ENCODE measurements at places on chromosomes 13 and 19.

GRCh38 chr19:45070214-45070613, 6.1 kb downstream of the ZNF296 start:
- no peak for DNase-seq

DNA sequence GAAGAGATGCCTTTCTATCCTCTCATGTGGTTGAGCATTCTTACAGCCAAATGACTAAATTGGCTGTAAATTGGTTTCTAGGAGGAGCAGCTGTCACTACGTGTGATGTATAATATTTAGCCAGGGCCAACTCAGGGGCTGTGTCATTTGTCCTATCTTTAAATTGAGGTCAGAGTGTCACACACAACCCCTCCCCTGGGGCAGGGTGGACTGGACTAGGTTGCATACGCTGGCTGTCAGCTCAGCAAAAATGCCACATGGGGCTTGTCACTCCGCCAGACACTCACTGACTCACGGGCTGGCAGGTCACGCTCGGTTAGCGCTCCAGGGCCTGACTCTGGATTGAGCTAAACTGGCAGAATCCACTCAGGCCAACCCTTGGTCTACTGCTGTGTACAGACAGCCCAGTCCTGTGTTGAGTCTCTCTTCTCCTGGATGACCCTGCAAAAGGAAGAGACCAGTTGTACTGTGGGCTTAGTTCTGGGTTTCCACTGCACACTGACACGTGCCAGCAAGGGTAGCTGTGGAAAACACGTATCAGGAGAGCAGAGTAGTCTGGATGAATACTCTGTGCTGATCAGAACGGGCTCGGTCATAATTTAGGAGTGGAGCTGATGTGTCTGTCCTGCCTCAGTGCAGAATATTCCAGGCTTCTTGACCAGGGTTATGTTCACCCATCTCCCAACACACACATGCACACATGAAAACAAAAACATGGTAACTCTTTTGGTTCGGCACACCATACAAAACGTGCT, 29.1 kb downstream of the SHISA2 start:
- peak; percentile 85 for DNase-seq

GRCh38 chr13:109397285-109397684, 389.1 kb downstream of the IRS2 start:
- no peak for DNase-seq

GRCh38 chr13:55673910-55674309, 1466.8 kb upstream of the PRR20A start:
- DNase-seq = no peak

- DNase-seq = no peak
Observed at GRCh38 chr19:34082289-34083077, 89.8 kb upstream of the LSM14A start.

GRCh38 chr13:31755803-31756212, 16.5 kb downstream of the RXFP2 start:
- DNase-seq = no peak

DNA sequence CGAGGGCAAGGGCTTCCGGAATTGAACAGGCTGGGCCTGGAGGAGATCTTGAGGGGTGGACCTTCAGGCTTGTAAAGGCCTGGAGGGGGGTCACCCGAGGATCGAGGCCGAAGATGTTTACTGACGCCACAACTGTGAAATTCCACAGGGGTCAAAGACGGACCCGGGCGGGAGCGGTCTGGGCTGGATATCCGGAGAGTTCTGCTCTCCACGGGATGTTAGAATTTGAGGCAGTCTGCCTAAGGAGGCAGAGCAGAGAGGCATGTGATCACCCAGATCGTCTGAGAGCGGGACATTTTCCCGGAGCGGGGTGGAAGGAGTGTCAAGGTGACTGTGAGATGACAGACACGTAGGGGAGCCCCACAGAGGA, 13.2 kb downstream of the KLHL26 start:
- no peak for DNase-seq

DNA sequence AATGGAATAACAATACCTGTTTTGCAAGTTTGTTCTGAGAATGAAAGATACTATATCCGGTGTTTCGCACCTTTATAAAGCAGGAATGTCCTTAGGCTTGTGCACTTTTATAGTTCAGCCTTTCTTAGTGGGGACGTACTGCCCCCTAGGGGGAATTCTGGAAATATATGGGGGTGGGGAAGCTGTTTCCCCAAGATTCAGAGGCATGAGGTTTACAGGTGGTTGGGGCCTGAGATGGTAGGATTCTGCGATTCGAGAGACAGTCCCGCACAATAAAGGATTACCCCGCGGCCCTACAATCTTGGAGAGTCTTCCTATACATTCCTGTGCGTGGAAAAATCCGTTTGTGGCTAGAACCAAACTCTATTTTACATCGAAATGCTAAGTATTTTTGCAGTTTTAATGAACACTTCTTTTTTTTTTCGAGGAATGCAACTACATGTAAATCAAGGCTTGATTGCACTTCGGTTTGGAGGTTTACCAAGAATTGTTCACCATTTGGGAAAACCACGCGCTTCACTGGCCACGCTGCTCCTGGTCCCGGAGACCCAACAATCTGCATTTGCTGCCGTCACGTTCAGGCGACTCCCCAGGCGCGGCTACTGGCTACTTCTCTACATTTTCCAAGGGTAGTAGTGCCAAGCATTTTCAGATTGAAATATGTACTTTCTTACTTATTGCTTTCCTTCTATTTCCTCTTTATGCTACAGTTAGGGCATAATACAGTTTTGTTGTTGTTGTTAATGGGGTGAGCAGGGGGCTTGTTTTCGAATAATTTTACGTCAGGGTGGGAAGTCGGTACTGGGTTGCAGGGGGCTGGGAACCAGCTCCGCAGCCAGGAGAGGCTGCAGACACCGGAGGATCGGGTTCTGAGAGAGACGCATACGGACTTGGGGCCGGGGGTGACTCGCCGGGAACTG, 830 bp downstream of the NEK5 start:
- peak; percentile 68 for DNase-seq

DNA sequence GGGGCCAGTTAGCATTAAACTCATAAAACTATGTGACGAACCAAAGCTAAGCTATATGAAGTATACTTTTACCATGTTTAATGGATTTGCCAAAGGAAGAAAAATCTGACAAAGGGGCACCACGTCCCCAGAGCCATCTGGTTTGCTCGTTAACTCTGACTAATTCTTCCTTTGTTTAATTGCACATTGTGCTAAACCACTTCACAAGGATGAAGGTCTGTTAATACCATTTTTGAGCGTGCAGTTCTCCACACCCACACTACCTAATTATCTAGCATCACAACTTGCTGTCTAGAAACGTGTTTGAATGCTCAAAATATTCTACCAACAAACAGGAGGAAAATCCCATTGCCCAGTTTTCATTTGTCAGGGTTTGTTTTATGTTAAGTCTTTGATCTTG, 74.8 kb downstream of the COL4A1 start:
- no peak for DNase-seq

DNA sequence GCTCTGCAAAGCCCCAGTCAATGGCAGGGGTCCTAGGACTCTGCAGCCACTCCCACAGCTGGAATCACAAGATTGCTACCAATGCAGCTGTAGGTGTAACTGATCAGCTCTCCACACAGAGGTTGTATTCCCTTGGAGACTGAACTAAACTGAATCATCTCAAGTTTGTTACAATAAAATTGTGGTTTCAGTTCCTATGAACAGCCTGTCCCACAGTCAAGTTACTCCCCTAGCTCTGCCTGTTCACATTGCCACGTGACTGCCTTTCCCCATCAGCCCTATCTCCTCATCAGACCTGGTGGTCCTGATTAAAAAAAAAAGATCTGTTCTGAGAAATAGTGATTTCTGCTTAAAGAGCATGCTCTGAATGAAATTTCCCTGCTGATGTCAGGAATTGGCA, 287.9 kb upstream of the NBEA start:
- DNase-seq = no peak

DNA sequence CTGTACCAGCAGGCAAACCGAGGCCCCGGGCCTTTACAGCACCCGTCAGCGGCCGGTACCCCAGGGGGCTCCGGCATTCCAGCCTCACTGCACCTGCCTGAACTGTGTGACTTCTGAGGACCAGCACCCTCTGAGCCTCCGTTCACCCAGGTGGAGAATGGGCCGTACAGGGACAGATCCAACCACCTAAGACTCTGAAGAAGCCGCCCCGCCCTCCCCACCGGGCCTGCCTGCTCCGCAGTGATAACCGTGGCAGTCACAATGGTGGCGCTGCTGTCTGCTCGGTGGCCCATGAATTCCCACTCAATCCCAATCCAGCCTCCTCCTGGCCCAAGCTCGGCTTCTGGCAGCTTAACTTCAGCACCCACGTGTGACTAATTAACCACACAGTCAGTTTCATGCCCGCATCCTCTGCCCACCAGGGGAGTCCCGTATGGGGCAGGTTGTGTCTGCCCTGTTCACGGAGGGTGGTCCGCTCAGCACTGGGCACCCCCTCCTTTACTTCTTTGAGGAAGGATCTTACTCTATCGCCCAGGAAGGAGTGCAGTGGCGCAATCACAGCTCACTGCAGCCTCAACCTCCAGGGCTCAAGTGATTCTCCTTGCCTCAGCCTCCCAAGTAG, 3.4 kb downstream of the TCF3 start:
- no peak for DNase-seq

GRCh38 chr13:94661406-94661805, 50.9 kb downstream of the SOX21 start:
- DNase-seq = no peak

DNA sequence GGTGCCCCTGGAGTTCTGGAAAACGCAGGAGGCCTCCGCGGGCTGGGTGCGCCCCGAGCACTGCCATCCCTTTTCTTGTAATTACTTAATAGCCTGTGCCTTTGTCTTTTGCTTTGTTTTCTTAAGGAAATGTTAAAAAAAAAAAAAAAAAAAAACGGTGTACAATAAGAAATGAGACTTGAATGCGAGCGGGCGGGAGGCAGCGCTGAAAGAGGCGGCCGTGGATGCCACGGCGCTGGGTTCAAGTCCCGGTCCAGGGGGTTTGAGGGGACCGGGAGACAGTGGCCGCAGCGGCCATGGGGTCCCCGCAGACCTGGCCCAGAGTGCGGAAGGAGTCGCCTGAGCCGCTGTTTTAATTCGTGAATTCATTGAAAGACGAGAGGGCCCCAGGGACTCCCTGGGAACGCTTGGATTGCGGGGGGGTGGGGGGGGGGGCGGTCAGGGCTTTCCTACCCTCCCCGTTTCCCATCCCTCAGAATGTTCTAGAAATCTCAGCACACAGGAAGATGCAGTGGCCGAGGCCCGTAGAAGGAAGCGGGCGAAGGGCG, 349.2 kb upstream of the ARGLU1 start:
- DNase-seq = no peak

- DNase-seq = no peak
Observed at GRCh38 chr13:60957816-60958215, 457.8 kb downstream of the PCDH20 start.

DNA sequence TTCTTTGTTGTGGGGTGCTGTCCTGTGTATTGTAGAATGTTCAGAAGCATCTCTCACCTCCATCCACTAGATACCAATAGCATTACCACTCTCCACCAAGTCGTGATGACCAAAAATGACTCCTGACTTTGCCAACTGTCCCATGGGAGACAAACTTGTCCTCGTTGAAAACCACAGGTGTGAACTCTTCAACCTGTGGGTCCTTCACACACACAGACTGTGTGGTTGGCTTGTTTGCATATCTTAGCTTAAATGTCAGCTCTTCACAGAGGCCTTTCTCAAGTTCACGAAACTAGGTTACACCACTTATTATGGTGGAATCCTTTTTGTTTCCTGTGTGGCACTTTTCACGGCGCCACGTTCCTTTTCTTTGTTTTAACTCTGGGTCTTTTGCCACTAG, 6.8 kb downstream of the GPC5 start:
- no peak for DNase-seq

GRCh38 chr19:21970466-21970865, 40.3 kb downstream of the ZNF208 start:
- DNase-seq = no peak

DNA sequence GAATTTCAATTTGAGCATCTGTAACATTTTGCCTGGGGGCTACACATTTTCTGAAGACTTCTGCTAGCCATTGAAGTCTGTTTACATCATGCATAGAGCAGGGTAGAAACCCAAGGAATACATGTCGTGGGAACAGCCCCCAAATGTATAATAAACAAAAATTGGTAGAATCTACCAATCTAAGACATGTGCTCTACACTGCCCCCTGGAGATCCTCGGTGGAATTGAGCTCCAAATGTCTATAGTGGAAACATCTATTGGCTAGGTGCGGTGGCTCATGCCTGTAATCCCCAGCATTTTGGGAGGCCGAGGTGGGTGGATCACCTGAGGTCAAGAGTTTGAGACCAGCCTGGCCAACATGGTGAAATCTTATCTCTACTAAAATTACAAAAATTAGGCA, 57.3 kb downstream of the MBD3L2B start:
- no peak for DNase-seq

- DNase-seq = no peak
Observed at GRCh38 chr19:4103080-4103433, 20.9 kb downstream of the MAP2K2 start.

DNA sequence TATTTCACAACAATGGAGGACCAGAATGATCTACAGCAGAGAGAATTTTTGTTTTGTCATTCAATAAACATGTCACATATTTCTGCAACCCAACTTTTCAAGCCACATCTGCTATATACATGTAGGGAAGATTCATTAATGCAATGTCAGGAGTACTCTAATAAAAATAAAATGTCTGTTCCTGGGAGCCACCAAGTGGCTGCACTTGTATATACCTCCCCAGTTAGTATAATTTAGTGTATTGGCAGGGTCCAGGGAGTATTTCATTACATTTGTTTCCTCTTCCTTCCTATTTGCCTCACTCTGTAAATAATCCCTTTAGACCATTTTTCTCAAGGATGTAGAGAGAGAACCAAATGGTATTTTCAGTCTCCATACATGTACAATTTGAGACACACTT, 1169.0 kb downstream of the DIAPH3 start:
- peak; percentile 16 for DNase-seq

GRCh38 chr13:31053896-31054295, 107.8 kb downstream of the HSPH1 start:
- no peak for DNase-seq

- no peak for DNase-seq
Observed at GRCh38 chr13:35984287-35984686, 146.9 kb downstream of the DCLK1 start.

DNA sequence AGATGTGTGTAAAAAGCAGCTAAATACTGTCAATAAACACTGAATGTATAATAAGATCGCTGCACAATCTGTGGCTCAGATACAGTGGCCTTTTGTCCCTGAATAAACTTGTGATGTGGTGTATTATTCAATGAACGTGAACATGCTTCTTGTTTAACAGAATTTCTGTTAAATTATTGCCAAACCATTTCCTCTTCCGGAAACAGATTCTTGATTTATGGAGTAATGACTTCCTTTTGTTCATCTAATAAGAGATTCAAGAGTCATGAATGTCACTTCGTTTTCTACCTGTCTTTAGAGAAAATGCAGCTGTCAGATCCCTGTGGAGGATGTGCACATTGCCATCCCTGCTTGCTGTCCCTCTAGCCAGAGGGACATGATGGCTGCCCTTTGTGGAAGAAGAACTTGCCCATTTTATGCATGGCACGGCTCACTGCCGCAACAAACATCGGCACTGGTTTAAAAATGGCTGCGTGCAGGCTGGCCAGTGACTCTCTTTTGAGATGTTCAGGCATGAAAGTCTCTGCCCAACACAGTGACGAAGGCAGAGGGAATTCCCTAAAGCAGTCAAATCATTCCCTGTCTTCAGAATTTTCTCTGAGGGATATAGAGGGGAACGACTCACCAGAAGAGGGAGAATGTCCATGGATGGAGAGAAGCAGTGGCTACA, 3.1 kb upstream of the TNFSF13B start:
- no peak for DNase-seq
